ENCODE measurements at places on chromosomes 2 and 18. TPM values are rescaled to one million over a fixed set of nuclear protein-coding genes. Genes with fewer than 3 reads are reported as not detected.

The BOLL gene
- total RNA-seq: not detected

DNA sequence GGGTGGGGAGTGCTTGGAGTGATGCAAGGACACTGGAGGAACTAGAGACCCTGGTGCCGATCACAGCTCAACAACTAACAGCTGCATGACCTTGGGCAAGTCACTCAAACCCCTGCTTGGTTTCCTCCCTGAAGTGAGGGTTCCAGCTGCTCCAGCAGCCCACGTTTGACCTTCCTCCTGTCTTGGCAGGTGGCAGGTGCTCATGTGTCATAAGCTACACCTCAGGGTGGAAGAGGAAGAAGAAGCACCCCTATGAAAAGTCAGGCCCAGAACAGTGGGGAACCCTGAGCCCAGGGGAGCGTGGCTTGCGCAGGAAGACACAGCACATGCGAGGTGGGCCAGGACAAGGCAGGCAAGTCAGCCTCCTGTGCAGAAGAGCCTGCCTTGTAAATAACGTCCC, 42.4 kb downstream of the MRPL35 start:
- peaks cover 6% of the 10 kb centered on the region for H3K27me3 ChIP-seq
- H3K27ac ChIP-seq: no peak overlapping the region
- no peak overlapping the region for H3K4me3 ChIP-seq
- no peaks in the 10 kb centered on the region for H3K36me3 ChIP-seq
- DNase-seq: no peak
- H3K4me1 ChIP-seq: peaks cover 11% of the 10 kb centered on the region

The EVX2 gene
- not detected for total RNA-seq

The HRH4 gene
- total RNA-seq: not detected

GRCh38 chr2:46297546-46298271, 502 bp downstream of the EPAS1 start:
- no peaks in the 10 kb centered on the region for H3K36me3 ChIP-seq
- peaks cover 38% of the 10 kb centered on the region for H3K4me1 ChIP-seq
- peaks cover 85% of the 10 kb centered on the region for H3K27me3 ChIP-seq

- no peak overlapping the region for H3K27ac ChIP-seq
- DNase-seq: no peak
Observed at GRCh38 chr2:134348239-134348638, 94.4 kb downstream of the MGAT5 start.

DNA sequence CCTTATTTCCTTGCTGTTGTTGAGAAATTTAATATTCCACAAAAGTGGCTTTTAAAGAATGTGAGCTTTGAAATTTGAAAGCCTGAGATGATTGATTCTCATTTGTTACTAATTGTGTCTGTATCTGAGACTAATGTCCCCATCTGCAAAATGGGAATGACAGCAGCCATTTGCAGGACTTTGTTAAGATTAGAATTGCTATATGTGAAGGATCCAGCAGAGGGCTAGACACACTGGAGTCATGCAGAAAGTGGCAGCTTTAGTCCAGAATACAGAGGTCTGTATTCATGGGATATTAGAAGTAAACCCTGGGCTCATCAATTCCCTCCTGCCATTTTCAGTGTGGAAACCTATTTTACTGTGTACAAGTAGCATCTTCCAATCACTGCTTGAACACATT, 296.5 kb upstream of the GYPC start:
- H3K4me3 ChIP-seq: no peak overlapping the region
- no peak for DNase-seq
- H3K36me3 ChIP-seq: peaks cover 41% of the 10 kb centered on the region

The PSTPIP2 gene
- total RNA-seq: 2.5 TPM

GRCh38 chr2:173271825-173272224, 82.8 kb upstream of the CDCA7 start:
- DNase-seq: no peak
- H3K36me3 ChIP-seq: peaks cover 3% of the 10 kb centered on the region
- H3K27ac ChIP-seq: no peak overlapping the region
- H3K4me1 ChIP-seq: peaks cover 19% of the 10 kb centered on the region
- no peaks in the 10 kb centered on the region for H3K27me3 ChIP-seq

All from WTC11 (cell line).